ENCODE measurements at places on chromosomes 7 and 10.

DNA sequence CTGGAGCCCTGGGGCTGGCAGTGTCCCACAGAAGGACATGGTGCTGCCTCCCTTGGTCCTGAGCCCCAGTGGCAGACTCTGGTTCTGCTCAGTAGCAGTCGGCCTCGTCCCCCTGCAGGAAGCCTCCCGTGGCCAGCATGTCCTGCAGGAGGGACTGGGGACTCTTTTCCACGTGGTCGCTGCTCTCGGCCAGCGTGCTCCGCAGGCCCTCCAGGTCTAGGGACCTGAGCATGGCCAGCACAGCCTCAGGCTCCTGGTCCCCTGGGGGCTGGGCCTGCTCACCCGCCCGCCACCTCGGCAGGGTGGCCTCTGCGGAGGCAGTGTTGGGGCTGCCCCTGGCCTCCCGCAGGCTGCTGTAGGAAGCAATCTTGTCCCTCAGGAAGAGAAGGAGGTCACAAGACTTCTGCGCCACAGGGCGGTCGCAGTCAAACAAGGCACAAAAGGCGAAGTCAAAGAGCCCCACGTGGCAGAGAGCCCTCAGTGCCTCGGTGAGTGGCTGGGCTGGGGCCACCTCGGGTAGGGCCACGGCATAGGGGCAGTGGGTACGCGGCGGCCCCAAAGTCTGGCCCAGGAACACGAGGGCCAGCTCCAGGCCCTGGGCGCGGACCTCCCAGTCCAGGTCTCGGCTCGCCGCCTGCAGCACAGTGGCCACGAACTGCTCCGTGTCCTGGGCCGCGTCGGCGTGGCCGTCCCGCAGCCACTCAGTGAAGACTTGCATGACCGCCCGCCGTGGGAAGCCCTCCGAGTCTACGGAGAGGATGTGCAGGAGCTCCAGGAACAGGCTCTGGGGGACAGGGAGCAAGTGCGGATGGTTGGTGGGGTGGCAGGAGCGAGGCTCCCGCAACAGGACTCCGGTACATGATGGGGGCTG is 17.1 kb downstream of the BRAT1 start:
- no peak for DNase-seq

- DNase-seq = no peak
Observed at GRCh38 chr7:152556013-152556755, 119.8 kb downstream of the XRCC2 start.

DNA sequence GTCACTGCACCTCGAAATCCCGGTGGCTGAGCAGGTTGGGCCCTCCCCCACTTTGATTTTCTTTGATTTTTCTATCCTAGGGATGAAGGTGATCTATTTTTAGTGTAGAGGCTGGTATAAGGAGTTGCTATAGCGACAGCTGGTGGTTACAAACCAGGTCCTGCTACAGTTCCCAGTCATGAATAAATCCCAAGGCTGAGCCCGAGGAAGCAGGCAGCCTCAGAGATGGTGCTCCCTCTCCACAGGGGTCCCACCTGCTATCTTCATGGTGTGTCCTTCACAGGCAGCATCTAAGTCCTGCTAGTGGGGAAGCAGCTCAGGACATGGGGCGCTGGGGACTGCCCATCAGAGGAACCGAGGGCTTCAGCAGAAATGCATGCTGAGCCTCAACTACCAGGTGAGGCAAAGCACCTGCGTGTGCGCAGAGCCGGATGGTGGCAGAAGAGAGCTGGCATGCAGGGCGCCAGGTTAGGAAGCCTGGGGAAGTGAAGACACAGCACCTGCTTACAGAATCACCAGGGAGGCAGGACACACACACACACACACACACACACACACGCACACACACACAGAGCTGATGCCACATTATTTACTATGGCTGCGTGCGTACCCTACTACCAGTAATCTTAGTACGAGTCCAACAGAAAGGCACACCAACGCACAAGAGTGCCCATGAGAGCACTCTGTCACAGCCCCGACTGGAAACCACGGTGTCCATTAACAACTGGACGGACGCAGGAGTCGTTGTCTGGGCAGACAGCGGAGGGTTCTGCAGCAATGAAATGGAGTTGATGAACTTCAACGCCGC is 150.9 kb downstream of the PRKAG2 start:
- peak; percentile 34 for DNase-seq

GRCh38 chr7:146366938-146367337 is 250.3 kb downstream of the CNTNAP2 start:
- no peak for DNase-seq

GRCh38 chr10:55746002-55746401 is 615.1 kb downstream of the ZWINT start:
- no peak for DNase-seq

DNA sequence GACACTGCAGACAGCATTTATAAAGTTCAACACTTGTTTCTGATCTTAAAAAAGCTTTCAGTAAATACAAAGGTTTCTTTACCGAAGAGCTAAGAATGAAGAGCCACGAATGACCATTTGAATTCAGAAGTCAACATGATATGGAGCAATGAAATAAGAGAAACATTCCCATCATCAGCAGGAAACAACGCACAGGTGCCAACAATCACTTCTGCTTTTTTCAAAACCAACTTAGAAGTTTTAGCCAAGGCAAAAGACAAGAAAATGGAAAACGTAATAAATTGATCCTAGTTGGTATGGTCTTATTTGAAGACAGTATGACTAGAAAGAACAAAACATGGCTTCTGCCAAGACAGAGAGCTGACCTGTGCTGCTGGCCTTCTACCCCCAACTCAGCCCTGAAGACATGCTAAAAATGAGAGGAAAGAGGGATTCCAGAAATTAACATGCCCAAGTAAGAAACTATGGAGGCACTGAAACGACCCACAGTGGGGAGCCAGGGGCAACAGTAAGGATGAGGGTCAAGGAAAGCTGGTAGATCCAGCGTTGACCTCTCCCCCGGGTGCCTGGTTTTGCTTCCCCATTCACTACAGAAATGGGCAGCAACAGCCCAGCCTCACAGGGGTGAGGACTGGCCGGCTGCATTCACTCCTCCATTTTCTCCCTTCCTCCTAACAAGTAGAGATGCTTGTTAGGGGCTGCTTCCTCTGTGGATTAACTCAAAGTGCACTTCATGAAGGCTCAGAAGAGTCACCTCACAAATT is 30.1 kb downstream of the VPS41 start:
- DNase-seq = no peak

DNA sequence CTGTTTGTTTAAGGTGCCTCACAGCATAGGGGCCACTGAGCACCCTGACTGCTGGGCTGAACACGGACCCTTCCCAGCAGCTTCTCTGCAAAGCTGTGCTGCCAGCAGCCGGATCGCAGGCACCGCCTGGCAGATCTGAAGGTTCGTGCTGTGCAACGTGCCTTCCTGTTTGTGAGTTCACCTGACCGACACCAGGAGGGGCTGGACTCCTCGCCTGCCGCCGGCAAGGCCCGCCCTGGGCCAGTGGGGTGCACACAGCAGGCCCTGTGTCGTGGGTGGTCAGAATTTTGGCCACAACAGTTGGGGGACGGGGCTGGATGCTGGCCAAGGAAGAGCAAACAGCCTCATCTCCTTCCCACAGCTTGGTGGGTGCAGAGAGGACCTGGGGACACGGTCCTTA is 12.6 kb downstream of the CYP2W1 start:
- no peak for DNase-seq

GRCh38 chr7:19674266-19674960 is 34.4 kb downstream of the POLR1F start:
- DNase-seq = no peak

DNA sequence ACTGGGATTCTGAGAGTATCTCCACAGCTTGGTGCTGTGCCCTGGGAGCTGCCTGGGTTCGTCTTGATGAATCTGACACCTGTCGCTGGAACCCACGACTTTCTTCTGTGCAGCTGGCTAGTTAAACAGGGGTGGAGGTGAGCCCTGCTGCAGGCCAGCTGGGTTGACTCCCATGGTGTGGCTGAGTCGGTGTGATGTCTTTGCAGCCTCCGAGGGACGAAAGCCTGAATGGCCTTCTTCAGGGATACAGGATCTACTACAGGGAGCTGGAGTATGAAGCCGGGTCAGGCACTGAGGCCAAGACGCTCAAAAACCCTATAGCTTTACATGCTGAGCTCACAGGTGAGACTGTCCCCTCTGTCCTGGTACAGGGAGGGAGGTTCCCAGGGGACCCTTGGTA is 508.1 kb upstream of the FOXK1 start:
- DNase-seq = no peak

DNA sequence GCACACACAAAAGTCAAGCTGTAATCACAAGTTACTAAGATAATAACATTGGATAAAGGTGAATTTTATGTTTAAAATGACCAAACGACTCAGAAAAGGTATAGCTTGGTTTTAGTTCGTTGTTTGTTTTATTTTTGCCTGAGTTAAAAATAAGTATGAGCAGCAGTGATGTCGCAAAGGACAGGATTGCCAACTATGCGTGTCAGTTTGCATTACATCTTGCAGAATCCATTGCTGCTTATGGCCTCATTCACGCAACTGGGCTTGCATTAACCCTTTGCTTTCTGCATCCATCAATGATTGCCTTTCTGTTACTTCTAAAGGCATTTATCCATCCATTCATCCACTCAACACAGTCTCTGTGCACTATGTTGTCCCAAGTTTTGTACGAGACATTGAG is 389.6 kb downstream of the DPP6 start:
- DNase-seq = no peak

DNA sequence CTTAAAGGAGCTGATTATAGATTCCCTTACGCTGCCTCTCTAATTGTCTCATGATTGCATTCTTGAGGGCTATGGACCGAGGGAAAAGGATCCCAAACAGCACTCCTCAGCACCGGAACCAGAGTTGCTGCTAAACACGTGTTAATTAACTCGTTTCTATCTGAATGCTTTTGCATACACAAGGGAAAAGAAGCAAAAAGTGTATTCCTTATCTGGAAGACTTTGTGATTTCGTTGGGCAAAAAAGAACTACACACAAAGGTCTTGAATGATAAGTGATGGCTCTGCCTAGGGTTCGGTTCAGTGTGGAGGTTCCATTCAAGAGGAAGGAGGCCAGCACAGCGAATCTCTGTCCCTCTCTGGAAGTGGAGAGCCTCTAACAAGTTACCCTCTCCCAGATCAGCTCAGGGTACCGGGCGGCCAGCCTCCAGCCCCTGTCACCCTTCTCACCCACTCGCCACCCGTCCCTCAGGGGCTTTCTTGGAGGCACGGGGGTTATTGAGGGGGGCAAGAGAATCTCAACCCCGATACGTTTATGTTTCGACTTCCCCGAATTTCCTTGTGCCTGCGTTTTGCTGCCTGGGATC is 515 bp upstream of the SLC4A2 start:
- no peak for DNase-seq

DNA sequence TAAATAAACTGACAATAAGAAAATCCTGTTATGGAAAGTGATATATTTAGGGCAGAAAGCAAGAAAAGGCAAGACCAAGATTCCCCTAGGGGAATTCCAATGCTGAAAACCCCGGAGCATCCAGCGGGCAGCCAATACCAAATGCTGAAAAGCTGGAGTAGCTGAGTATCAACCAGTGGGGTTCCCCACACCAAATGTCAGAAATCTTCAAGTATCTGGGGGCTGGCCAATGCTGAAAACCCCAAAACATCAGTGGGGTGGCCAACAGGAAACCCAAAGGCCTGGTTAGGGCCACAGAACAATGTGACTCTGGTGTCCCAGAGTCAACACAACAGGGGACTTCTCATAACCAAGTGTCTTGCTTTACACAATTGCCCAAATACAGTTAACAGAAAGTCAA is 271.8 kb upstream of the CACNA2D1 start:
- DNase-seq = no peak

- DNase-seq = no peak
Observed at GRCh38 chr10:90308223-90308622, 549.6 kb downstream of the HTR7 start.

DNA sequence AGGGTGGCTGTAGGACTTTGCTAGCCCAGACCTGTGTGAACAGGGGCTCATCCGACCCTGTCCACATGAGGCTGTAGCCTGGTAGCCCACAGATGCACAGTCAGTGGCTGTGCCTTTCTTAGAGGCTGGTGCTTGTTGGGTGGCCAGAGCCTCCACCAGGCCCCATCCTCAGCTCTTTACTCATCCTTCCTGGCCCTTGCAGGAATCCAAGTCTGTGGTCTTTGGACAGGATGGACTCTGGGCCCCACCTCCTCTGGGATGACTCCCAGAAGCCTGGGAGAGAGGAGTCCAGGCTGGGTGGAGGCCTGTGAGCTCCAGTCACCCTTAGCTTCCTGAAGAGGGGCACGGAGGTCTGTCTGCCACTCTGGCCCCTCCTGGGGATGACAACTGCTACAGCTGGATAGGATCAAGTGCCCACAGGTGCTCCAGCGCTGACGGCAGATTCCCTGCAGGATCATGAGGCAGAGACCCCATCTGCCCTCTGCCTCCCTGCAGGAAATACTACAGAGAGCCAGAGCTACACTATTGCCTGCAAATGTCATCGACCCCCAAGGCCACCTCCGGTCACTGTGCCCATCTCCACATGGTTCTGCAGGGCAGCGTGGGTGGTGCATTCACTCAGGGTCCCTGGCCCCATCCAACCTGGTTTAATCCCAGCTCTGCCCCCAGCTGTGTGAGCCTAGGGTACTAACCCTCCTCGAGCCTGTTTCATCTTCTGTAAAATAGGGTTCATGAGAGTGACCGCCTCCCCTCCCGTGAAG is 114.5 kb downstream of the PTPN20 start:
- no peak for DNase-seq

GRCh38 chr7:44219371-44220045 is 18.7 kb downstream of the YKT6 start:
- no peak for DNase-seq

- no peak for DNase-seq
Observed at GRCh38 chr10:124019886-124020797, 73.3 kb downstream of the CHST15 start.

GRCh38 chr10:75592791-75593643 is 161.6 kb downstream of the LRMDA start:
- DNase-seq = no peak

DNA sequence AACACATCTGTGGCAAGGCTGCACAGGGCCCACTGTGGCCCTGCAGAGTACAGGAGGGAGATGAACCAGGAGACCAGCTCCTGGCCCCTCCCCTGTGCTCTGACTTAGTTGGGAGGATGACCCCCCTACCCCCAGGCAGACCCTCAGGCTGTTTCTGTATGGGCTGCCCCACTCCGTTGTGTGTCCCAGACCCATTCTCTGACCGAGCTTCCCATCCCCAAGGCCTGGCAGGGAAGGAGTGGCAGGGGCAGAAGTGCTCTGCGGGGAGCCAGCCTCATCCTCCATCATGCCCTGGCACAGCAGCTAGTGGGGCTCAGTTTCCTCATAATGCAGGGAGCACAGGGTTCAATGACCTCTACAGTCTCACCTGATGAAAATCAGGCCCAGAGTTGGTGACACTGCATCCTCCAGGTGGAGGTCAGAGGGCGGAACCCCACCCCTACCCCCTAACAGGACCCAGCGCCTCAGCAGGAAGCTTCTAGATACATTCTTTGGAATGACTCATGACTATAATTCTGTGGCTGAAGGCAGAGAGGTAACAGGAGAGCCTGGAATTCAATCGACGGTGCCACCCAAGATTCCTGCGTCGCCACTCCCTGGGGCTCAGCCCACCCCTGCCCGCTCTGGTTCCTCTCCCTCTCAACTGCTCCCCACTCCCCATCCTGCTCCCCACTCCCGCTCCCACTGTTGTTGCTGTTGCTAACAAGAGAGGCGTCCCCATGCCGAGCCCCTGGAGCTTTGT is 18.2 kb downstream of the PODXL start:
- DNase-seq = no peak

Measured in NCI-H1436 (cell line).